Neural crest cell (in vitro differentiated cells): ENCODE measurements at places on chromosomes 2 and 18. TPM values are rescaled to one million over a fixed set of nuclear protein-coding genes. Genes with fewer than 3 reads are reported as not detected.

DNA sequence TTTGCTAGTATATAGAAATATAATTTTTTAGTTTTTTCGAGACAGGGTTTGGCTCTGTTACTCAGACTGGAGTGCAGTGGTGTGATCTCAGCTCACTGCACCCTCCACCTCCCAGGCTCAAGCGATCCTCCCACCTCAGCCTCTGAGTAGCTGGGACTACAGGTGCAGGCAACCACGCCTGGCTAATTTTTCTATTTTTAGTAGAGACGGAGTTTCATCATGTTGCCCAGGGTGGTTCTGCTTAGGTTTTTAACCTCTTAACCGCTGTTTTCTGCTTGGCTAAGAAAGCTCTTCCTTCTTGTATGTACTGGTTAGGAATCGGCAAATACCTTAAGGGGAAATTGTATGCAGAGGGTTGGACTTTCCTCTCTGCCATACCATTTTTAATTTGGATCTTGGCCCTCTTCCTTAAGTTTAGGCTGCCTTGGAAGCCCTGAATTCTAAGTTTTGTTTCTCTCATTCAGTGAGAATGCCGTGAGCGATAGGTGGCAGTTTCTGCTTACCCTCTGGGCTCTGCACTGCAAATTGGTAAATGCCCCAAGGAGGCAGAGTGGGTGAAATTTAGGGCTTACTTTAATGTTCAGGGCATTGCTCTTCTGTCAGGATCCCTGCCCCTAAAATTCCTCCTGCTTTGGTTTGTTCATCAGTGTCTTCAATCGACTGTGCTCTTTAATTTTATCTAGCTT lies 32.3 kb downstream of the EML6 start:
- DNase-seq, result no peak
- no peak overlapping the region for H3K27ac ChIP-seq
- no peaks in the 10 kb centered on the region for H3K27me3 ChIP-seq
- H3K36me3 ChIP-seq, result no peaks in the 10 kb centered on the region
- H3K4me1 ChIP-seq, result peaks cover 11% of the 10 kb centered on the region

DNA sequence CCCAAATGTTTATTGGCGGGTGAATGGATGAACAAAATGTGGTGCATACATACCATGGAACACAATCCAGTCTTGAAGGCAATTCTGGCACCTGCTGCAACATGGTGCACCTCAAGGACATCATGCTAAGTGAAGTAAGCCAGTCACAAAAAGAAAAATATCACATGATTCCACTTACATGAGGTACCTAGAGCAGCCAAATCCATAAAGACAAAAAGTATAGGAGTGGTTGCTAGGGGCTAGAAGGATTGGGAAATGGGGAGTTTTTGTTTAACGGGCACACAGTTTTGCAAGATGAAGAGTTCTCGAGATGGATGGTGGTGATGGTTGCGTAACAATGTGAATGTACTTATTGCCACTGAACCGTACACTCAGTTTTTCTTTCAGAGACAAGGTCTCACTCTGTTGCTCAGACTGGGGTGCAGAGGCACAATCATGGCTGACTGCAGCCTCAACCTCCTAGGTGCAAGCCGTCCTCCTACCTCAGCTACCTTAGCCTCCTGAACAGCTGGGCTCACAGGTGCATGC lies 90.9 kb upstream of the CERS6 start:
- H3K27me3 ChIP-seq, result no peaks in the 10 kb centered on the region
- peaks cover 5% of the 10 kb centered on the region for H3K4me1 ChIP-seq
- H3K27ac ChIP-seq, result no peak overlapping the region
- no peak overlapping the region for H3K4me3 ChIP-seq
- H3K36me3 ChIP-seq, result no peaks in the 10 kb centered on the region

DNA sequence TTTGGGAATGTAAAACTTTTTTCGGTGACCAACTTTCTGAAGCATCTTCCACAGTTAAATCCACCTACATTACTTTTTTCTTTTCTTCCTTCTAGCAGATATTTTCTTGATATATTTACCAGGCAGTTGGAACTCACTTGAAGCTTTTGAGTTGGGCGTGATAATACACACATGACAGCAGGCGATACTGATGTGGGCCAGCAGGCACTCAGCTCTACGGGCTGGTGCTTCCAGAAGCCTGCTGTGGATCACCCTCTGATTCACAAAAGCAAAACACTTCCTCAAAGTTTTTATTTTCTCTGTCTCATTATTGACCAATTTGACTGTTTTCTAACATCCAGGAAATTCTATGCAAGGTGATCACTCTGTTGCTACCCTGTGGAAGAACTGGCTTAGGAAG lies 22.9 kb downstream of the GRHL1 start:
- no peaks in the 10 kb centered on the region for H3K27me3 ChIP-seq
- no peak overlapping the region for H3K4me3 ChIP-seq
- peaks cover 13% of the 10 kb centered on the region for H3K4me1 ChIP-seq
- DNase-seq, result no peak
- no peak overlapping the region for H3K27ac ChIP-seq
- H3K36me3 ChIP-seq, result no peaks in the 10 kb centered on the region

DNA sequence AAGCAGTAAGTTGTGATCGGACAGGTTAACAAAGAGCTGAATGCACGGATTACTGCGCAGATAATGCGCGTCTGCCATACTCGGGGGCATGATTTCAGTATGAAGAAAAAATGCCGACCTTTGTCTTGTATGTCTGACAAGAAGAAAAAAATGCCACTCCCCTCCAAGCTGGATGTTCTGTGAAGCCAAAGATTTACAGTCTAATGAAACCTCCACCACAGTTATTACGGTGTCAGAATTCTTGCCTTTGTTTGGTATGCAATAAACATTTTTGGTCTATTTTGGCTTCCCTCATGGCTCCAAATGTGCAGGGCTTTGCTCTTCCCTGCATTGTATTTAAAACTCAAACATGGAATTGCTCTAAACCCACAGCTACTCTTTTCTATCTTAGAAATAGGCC lies 72.2 kb upstream of the THUMPD2 start:
- peaks cover 20% of the 10 kb centered on the region for H3K4me1 ChIP-seq
- H3K4me3 ChIP-seq, result no peak overlapping the region
- no peak overlapping the region for H3K27ac ChIP-seq
- H3K36me3 ChIP-seq, result no peaks in the 10 kb centered on the region
- no peak for DNase-seq

- no peaks in the 10 kb centered on the region for H3K27me3 ChIP-seq
- no peak for DNase-seq
- peaks cover 17% of the 10 kb centered on the region for H3K4me1 ChIP-seq
- peaks cover 17% of the 10 kb centered on the region for H3K36me3 ChIP-seq
Measured at GRCh38 chr2:221429741-221430491, 142.2 kb downstream of the EPHA4 start.

DNA sequence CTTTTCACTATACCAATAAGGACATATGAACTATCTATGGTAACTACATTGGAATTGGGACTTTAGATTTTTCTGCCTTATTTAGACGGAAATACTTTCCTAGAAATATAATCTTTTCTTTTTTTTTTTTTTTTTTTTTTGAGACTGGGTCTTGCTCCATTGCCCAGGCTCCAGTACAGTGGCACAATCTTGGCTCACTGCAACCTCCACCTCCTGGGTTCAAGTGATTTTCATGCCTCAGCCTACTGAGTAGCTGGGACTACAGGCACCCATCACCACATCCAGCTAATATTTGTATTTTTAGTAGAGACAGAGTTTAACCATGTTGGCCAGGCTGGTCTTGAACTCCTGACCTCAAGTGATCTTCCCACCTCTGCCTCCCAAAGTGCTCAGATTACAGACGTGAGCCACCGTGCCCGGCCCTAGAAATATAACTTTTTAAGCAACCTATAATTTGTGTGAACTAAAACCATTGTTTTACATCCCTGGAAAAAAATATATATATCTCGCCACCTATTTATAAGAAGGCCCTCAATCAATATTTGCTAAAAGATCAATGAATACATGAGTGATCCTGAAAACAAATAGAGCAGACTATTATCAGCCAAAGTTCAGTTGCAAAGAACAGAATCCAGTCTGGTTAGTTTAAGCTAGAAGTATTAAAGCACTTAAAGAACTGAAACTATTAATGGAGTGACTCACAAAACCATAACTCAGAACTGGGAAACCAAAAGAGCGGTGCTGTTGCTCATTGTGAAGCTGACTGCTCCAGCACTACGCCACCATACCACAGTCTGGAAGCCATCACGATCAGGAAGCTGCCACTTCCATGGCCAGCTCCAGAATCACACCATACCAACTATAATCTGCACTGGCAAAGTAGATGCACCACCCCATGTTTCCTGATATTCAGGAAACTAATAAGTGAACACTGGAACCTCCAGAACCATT lies 8.4 kb upstream of the HNRNPLL start:
- H3K36me3 ChIP-seq, result no peaks in the 10 kb centered on the region
- no peak overlapping the region for H3K27ac ChIP-seq
- no peak overlapping the region for H3K4me3 ChIP-seq
- no peaks in the 10 kb centered on the region for H3K27me3 ChIP-seq
- no peak for DNase-seq
- peaks cover 4% of the 10 kb centered on the region for H3K4me1 ChIP-seq

- H3K27ac ChIP-seq, result no peak overlapping the region
- H3K27me3 ChIP-seq, result no peaks in the 10 kb centered on the region
- H3K4me3 ChIP-seq, result no peak overlapping the region
Measured at GRCh38 chr18:49588171-49588570, 26.3 kb downstream of the LIPG start.

GRCh38 chr2:237594514-237594871 lies 4.0 kb upstream of the RAB17 start:
- no peak overlapping the region for H3K27ac ChIP-seq
- H3K4me1 ChIP-seq, result peaks cover 34% of the 10 kb centered on the region
- no peak for DNase-seq
- H3K36me3 ChIP-seq, result no peaks in the 10 kb centered on the region
- H3K27me3 ChIP-seq, result no peaks in the 10 kb centered on the region
- no peak overlapping the region for H3K4me3 ChIP-seq

- no peak for DNase-seq
- H3K27me3 ChIP-seq, result no peaks in the 10 kb centered on the region
- H3K36me3 ChIP-seq, result no peaks in the 10 kb centered on the region
Measured at GRCh38 chr2:231123362-231123898, 1.4 kb downstream of the HTR2B start.

DNA sequence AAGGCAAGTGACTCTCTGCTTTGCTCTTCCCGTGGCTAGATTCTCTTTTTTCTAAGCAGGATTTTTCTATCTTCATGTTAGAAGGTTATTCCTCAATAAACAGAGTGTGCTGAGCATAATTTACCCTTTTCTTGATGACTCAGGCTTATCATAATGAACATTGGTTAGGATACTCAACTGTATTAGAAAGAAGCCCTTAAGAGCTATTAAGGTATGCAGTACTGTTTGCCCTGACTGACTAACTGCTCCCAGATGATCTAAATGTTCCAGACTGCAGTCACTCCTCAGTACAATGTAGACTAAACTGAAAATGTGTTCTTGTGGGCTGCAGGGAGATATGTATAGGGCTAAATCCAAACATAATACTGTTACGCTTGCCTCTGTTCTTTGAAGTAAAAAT lies 687.8 kb downstream of the NUP35 start:
- no peak overlapping the region for H3K27ac ChIP-seq
- H3K4me3 ChIP-seq, result no peak overlapping the region
- no peaks in the 10 kb centered on the region for H3K36me3 ChIP-seq
- no peaks in the 10 kb centered on the region for H3K27me3 ChIP-seq
- H3K4me1 ChIP-seq, result no peaks in the 10 kb centered on the region
- DNase-seq, result no peak

SPATA3 gene
- total RNA-seq, result not detected in 2 replicates

- H3K27ac ChIP-seq, result no peak overlapping the region
- no peak for DNase-seq
- no peaks in the 10 kb centered on the region for H3K27me3 ChIP-seq
Measured at GRCh38 chr2:133235968-133236367, 332.3 kb downstream of the NCKAP5 start.

- peak overlapping the region; percentile 28 for H3K27ac ChIP-seq
- no peak overlapping the region for H3K4me3 ChIP-seq
- no peaks in the 10 kb centered on the region for H3K27me3 ChIP-seq
Measured at GRCh38 chr2:63189026-63189425, 138.4 kb downstream of the OTX1 start.

DNA sequence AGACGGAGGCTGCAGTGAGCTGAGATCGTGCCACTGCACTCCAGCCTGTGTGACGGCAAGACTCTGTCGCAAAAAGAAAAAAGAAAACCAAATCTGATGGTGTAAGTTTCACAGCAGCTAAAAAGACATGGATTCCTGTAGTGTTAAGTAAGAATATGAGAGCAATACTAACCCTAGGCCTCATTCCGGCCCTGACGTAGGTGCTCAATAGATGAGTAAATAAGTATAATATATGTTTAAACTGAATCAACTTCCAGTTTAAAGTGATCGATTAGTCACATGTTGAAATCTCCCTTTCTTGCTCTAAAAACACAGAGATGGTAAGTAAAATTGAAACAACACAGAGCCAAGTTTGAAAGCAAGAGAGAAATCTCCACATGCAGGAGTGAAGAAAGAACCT lies 8.0 kb downstream of the ME2 start:
- DNase-seq, result no peak
- no peak overlapping the region for H3K4me3 ChIP-seq
- peaks cover 21% of the 10 kb centered on the region for H3K36me3 ChIP-seq
- H3K27me3 ChIP-seq, result no peaks in the 10 kb centered on the region
- H3K27ac ChIP-seq, result no peak overlapping the region
- H3K4me1 ChIP-seq, result no peaks in the 10 kb centered on the region

RFTN2 gene
- 16.0 and 20.6 TPM in 2 replicates for total RNA-seq

CTDP1 gene
- 22.8 and 23.3 TPM in 2 replicates for total RNA-seq

DNA sequence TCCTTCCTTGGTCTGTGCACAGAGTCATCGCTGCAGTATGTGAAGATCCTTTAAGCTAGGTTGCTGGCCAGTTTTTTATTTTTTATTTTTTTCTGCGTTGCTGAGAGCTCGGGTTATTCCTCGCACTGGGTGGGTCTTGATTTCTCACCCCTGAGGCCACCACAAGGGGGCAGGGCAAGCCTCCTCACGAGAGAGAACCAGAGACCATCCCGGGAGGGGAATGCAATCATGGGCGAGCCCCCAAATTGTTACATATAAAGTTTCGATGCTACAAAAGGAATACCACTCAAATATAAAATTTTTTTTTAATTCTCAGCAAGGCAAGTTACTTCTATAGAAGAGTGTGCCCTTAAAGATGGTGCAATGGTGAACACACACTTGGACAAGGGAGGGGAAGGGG lies 24.9 kb downstream of the HTR2B start:
- H3K4me3 ChIP-seq, result no peak overlapping the region
- no peak overlapping the region for H3K27ac ChIP-seq
- H3K27me3 ChIP-seq, result no peaks in the 10 kb centered on the region
- peak; percentile 44 for DNase-seq
- peaks cover 7% of the 10 kb centered on the region for H3K4me1 ChIP-seq
- H3K36me3 ChIP-seq, result peaks cover 15% of the 10 kb centered on the region

CERKL gene
- 0.23 and 0.28 TPM in 2 replicates for total RNA-seq

LDLRAD4 gene
- total RNA-seq, result 1.4 and 1.7 TPM in 2 replicates
